Activated CD8-positive, alpha-beta memory T cell treated with anti-CD3 and anti-CD28 coated beads for 1 hour (primary cell): ENCODE measurements at places on chromosomes 5 and 9.

DNA sequence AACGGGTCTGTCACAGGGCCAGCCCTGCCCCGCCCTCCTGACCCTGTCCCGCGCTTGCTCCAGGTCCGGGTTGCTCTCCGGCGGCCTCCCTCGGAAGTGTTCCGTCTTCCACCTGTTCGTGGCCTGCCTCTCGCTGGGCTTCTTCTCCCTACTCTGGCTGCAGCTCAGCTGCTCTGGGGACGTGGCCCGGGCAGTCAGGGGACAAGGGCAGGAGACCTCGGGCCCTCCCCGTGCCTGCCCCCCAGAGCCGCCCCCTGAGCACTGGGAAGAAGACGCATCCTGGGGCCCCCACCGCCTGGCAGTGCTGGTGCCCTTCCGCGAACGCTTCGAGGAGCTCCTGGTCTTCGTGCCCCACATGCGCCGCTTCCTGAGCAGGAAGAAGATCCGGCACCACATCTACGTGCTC is 4.2 kb downstream of the B4GALT7 start:
- DNase-seq: no peak

DNA sequence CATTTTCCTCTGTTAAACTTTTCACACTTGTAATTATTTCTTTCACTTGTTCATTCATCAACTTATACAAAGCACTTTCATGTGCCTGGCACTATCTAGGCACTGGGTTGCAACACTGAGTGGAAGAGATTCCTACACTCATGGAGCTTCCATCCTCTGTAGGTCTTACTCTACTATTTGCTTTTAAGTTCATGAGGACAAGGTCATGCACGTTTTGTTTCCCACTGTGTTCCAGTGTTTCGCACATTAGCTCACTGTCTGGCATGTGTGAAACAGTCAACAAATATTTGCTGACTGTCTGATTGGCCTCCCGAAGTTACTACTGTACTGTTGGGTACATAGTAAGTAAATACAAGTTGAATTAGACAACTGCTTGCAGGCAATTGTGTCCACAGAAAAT is 87.9 kb upstream of the IFNK start:
- no peak for DNase-seq

- DNase-seq: no peak
Measured at GRCh38 chr9:9950813-9951212, 662.0 kb downstream of the PTPRD start.

GRCh38 chr9:133106511-133107244 is 14.4 kb downstream of the RALGDS start:
- no peak for DNase-seq

- DNase-seq: no peak
Measured at GRCh38 chr9:84937180-84937579, 267.7 kb downstream of the NTRK2 start.

GRCh38 chr5:125481506-125482465 is 735.3 kb upstream of the ZNF608 start:
- DNase-seq: no peak

DNA sequence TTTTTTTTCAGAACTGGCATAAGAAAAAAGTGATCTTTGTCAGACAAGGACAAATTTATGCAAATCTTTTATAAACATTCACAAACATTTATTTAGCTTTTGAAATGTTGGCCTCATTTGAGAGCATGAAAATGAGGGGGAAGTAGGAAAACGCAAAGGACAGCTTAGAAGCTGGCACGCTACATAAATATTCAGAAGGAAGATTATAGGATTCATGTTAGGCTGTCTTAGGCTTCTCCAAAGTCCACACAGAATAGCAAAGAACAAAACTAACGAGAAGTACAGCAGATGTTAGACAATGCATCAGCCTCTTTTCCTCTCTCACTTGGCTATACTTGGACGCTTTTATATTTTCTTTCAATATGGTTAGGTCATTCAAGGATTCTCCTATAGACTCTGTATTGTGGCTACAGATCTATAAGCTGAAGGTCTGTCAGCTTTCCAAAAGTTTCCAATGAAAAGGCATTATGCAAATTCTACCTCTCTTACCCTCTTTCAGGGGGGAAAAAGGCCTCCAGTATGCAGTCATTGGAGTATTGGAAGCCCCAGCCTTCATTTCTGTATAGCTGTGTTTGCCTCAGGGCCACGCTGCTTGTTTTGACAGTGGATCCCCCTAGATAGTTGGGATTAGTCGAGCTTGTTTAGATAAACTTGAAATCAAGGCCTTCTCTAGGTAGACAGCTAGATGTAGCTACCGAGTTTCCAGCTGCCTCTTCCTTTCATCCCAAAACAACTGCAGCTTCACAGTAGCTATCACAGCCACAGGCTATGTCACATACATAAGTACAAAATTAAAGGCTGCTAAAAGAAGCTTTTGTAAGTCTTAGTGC is 153.0 kb downstream of the DENND1A start:
- DNase-seq: no peak

GRCh38 chr9:35481347-35481975 is 8.4 kb upstream of the RUSC2 start:
- DNase-seq: no peak

DNA sequence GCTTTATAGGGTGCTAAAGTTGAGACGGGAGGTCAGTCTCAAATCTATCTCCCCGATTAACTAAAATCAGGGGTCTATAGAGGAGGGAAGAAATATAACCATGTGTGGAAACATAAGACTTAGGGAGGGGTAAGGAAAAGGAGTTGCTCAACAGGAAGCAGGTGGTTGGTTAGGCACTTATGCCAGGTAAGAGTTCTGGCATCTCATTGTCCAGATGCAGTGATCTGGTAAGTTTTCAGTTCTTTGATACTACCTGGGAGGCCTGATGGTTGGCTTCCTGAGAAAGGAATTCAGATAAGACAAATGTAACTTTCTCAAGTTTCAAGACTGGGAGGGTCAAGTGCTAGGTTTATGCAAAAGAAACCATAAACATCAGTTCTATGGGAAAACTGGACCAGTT is 47.7 kb downstream of the CERT1 start:
- DNase-seq: no peak

DNA sequence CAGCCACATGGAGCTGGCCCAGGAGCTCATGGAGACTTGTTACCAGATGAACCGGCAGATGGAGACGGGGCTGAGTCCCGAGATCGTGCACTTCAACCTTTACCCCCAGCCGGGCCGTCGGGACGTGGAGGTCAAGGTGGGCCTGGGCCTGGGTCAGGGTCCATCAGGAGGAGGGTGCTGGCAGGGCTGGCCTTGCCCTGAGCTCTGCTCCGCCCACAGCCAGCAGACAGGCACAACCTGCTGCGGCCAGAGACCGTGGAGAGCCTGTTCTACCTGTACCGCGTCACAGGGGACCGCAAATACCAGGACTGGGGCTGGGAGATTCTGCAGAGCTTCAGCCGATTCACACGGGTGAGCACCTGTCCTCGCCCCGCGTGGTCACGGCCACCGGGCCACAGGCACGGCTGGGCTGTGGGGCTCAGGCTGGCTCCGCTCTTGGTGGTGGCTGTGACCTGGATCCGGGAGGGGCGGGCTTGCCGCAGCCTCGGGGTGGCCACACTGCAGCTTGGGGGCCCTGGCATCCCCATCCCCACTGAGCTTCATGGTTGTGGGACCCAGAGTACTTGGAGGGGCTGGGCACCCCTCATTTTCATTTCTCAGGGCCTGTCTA is 7.1 kb downstream of the DPP7 start:
- DNase-seq: no peak

- no peak for DNase-seq
Measured at GRCh38 chr9:130490981-130491380, 46.2 kb downstream of the ASS1 start.

GRCh38 chr9:75185585-75186170 is 97.4 kb downstream of the OSTF1 start:
- peak; percentile 31 for DNase-seq

DNA sequence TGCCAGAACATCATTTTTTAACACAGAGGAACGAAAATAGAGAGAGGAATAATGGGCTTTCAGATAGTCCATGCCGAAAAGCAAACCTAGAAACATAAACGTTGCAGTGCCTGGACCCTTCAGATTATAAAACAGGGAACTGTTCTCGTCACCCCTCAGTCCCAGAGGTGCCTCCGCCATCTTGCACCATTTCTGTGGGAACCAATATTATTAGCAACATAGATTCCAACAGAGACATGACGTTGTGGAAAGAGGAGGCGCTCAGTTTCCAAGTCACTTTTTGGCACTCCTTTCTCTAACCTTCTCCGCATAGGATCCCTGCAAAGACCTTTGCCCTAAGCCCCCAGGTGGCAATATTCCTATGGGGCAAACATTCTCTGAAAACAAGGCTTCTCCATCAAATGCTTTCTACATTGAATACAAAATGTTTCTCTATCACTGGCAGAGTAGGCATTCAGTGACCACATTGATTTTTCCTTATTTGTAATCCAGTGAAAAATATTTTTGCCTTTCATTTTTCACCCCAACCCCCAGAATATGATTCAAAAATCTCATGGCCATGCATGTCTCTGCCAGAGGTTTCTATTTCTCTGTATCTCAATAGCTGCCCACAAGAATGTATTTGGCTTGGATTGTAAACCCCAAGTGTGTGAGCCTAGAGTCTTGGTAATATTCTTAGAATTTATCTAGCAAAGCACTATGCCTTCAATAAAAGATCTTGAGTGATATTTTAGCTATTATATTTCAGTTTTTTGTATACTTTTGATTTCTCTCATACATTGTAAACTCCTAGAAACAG is 500.8 kb upstream of the WWC1 start:
- no peak for DNase-seq

- DNase-seq: no peak
Measured at GRCh38 chr5:177595026-177595585, 3.1 kb downstream of the TMED9 start.

DNA sequence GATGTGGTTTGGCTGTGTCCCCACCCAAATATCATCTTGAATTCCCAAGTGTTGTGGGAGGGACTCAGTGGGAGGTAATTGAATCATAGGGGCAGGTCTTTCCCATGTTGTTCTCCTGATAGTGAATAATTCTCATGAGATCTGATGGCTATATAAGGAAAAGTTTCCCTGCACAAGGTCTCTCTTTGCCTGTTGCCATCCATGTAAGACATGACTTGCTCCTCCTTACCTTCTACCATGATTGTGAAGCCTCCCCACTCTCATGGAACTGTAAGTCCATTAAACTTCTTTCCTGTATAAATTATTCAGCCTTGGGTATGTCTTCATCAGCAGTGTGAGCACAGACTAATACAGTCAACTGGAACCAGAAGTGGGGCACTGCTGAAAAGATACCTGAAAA is 262.4 kb upstream of the RFX3 start:
- no peak for DNase-seq

- DNase-seq: no peak
Measured at GRCh38 chr9:93223260-93224180, 39.6 kb downstream of the WNK2 start.

DNA sequence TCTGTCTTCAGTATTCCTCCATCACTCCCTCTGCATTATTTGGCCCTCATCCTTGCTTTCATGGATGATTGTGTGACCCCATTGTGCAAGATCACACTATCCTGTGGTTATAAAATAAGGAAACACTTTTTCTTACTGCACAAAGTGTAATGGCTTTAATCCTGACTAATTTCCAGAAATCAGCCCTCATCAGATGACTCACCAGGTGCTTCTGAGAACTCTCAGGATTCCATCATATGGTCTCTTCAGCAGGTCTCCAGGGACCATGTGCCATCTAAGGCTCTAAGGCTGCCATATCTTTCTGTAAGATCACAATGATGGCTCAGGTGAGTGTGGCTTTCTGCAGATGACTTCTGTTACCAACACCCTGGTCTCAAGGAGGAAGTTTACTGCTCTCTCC is 27.3 kb upstream of the FER start:
- DNase-seq: no peak

- DNase-seq: no peak
Measured at GRCh38 chr9:34571481-34571810, 18.1 kb downstream of the CNTFR start.

DNA sequence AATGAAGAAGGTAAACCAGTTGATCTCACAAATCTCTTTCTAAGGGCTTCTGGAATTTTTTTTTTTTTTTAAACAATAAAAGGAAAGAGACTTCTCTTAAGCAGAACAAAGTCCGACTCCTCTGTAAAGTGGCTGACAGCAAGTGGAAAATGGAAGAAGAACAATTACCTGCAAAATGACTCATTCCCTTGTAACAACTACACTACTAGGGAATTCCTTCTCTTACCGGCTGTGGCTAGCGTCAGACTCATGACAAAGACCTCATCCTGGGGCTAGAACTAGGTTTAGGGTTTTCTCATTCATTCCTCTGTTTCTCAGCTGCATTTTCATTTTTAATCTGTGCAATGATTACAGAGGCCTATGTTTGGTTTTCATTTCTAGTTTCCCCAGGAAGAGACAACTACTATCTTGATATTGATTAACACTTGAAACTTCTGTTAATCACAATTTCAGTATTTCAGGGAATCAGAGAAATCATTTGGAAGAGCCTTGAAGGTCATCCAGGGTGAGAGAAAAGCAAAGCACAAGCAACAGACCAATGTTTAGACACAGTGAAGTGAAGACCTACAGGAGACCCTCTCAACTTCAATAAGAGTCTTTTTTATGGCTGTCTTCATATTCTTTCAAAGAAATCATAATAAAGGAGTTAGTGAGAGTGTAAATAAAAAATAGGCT is 437.9 kb downstream of the RAB3C start:
- DNase-seq: no peak

DNA sequence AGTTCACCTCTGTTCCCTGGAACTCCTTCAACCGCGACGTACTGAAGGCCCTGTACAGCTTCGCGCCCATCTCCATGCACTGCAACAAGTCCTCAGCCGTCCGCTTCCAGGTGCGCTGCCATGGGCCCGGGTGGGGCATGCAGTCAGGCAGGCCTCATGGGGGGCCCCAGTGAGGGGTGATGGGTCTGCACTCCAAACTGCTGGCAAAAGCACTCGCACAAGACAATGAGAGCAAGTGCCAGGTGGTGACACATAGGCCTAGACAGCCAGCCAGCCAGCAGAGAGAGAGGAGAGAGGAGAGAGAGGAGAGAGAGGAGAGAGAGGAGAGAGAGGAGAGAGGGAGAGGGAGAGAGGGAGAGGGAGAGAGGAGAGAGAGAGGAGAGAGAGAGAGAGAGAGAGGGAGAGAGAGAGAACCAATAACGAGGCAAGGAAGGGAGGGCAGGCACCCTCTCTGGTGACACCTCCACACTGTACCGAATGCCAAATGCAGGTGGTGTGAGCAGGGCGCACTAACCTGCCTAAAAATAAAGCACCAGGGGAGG is 21.0 kb downstream of the DBH start:
- DNase-seq: no peak

DNA sequence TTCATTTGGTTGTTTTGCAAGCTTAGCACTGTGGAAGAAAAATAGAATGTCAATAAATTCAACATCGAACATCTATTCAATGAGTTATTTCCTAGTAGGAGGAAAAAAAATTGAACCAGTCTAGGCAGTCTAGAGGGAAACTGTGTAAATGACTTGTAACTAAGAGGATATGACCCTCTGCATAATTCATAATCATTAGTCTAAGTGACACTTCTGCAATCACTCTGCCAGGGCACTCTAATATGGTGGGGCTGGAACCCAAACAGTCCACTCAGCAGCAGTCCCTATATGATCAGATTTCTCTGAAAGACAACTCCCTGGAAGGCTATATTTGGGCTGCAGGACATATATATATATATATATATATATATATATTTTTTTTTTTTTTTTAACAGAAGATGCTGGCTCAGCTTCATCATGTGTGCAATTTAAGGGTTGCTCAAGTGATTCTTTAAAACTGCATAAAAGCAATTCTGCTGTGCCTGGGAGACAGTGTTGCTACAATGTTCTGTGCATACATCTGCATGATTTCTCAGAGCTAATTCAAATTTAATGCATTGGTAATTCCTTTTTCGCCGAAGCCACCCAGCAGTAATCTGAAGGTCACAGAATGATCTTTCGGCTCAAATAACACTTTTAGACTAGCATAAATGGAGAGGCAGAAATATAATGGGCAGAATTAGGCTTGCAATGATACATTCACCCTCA is 482.1 kb upstream of the ZNF608 start:
- DNase-seq: no peak
